T-helper 17 cell (primary cell): ENCODE measurements at places on chromosomes 1 and 21.

DNA sequence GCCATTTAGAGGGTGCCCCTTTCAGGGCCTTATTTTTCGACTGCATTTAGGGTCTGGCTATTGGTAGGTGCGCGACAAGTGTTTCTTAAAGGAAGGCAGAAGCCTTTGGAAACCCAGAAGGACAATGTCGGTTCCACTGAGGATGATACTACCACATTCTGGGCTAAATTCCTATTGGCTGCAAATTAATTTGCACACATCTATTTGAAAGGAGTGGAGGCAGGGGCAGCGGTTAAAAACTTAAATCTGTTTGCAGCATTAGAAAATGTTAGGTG, 1.1 kb downstream of the PATJ start:
- DNase-seq: no peak

DNA sequence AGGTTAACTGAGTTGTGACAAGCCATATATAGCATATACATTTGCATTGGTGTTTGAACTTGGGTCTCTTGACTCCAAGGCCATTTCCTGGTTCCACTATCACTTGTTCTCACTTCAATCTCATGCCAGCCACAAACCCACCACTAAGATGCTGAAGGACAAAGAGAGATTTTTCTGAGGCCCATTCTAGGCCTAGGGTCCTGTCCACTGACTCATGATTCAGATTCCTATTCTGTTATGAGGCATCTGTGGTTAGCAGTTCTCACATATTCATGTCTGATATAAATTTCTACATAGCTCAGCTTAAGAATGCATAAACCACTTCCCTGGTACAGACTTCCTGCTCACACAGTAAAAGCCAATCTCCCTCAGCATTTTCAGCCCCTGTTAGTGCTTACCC, 326.1 kb upstream of the BEND5 start:
- DNase-seq: no peak

- no peak for DNase-seq
Measured at GRCh38 chr1:84570436-84571149, 3.6 kb downstream of the CTBS start.

DNA sequence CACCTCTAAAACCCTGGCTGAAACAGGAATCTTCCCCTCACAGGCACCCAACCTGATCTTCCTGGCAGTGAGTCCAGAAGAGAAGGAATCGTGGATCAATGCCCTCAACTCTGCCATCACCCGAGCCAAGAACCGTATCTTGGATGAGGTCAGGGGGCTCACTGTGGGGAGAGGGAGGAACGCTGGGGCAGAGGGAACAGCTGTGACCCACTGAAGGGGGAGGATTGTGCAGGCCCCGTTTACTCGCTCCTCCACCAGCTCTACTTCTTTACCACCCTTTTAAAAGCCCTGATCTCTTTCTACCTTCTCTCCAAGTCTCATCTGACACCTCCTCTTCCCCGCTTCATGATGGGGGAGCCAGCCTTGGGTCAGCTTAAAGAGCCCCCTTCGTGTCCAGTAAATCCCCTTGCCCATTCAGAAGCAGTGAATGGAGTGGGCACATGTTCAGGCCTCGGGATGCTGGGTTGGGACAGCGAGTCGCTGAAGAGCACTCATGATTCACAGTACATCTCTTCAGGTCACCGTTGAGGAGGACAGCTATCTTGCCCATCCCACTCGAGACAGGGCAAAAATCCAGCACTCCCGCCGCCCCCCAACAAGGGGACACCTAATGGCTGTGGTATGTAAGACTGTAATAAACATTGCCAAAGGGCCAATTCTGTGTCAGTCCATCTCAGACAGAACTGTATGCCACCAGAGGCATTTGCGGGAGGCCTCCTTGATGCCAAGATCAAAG, 7.3 kb downstream of the PLEKHO1 start:
- DNase-seq: no peak
